Activated CD4-positive, alpha-beta T cell treated with anti-CD3 and anti-CD28 coated beads, Interleukin-2, amount 10 ng/mL, durations not matched to agents 7 days and 5 days (primary cell): ENCODE measurements at places on chromosomes 3 and 15.

DNA sequence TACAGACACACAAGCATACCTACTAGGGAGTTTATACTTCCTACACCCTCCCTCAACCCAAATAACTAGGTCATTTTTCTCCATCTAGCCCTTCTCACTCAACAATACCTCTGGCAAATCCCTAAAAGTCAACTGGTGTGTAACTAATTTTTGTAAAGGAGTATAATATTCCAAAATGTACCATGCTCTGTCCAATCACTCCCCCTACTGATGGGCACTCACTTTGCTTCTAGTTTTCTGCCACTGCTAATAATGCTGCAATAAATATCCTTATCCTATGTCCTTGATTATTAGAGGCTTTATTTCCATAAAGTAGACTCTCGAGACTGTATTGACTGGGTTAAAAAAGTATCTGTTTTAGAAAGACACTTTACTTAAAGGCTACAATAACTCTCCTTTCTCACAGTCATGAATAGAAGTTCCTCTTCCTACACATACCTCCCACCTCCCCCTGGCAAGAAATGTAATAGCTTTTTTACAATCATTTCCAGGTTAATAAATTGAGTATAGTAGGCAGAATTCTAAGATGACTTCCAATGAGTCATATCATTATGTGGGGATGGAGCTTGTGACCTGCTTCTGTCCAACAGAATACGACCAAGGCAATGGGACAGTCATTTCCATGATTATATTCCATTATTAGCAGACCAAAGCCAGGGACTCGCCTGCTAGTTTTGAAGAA lies 30.0 kb downstream of the SHQ1 start:
- DNase-seq, result no peak

DNA sequence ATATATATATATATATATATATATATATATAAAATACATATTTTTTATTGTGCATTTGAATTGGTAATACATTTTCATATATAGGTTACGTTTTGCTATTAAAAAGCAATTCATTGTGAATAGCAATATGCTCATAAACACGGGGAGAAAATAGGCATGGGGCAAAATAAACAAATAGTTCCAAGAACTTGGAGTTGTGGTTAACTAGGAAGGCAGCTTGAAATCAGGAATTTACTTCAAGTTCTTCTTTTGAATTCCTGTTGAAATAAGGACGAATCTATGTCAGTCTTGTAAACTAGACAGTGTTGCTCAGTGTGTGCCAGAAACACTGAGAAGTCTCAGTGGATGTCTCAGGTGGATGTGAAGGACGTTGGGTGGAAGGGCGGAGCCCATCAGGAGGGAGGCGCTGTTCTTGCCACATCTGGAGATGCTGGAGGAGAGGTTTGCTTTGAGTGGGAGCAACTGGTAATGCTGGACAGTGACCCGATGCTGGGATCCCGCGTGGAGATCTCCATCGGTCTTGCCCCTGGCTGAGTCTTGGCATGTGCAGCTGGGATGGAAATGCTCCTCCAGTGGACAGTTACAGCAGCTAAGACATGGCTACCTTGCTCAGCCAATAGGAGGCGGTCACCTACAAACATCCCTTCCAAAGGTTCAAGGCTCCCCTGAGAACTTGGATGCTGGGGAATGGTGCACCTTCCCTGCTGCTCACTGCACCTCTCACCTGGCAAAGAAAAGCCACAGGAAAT lies 2.5 kb downstream of the IL16 start:
- DNase-seq, result no peak

DNA sequence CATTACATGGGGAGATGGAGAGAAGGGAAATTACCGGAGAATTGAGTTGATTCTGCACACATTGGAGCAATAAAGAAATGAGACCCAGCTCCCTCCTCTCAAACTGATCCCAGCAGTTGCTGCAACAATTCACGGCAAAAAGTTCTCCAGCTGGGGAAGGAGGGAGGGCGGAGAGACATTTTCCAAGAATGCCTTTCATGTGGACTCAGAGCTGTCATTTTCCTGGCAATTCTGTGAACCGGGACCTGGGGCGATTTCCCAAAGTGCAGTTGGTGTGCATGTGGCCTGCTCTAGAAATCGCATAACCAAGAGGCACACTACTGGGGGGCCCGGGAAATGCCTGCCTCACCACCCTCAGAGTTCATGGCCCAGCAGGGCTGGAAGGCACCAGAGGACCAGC lies 48.7 kb upstream of the IREB2 start:
- no peak for DNase-seq

- DNase-seq, result no peak
Observed at GRCh38 chr3:46544771-46545503, 21.2 kb downstream of the LRRC2 start.

GRCh38 chr15:38626443-38627050 lies 61.9 kb upstream of the RASGRP1 start:
- no peak for DNase-seq

DNA sequence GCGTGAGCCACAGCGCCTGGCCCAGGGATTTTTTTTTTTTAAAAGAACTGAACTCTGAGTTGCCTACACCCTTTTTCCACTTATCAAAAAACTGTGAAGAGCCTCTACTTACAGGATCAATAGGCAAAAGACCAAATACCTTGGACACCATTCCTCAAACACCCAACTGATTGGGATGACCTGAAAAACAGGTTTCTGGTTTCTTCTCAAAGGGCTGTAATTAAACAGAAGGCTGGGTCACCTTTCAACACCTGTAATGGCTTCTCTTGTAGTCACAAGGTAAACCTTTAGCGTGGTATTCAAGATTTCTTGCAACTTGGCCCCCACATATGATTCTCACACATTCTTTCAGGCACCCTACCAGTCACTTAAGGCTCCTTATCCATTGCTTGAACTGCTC lies 38.4 kb upstream of the PLXND1 start:
- DNase-seq, result no peak

- peak; percentile 30 for DNase-seq
Observed at GRCh38 chr15:100131321-100132224, 210.2 kb downstream of the ADAMTS17 start.

- no peak for DNase-seq
Observed at GRCh38 chr15:69232144-69232543, 66.6 kb upstream of the PAQR5 start.

DNA sequence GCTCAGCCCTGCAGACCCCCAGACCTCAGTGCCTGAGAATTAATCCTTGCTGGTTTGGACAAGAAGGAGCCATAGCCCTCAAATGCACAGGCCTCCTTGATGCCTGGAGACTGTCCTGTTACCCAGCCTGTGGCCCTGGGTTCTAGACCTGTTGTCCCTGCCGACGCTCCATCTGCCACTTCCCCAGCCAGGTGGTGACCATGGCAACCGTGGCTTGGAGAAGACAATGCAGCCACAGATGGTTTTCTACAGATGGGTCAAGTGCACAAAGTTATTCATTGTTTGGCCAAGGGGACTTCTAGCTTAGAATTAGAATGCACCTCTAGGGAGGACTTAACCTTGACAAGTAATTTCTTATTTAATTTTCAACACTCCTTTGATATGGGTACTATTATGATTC lies 297.1 kb downstream of the UACA start:
- DNase-seq, result no peak

GRCh38 chr3:16337856-16338540 lies 73.0 kb downstream of the OXNAD1 start:
- DNase-seq, result peak; percentile 69

DNA sequence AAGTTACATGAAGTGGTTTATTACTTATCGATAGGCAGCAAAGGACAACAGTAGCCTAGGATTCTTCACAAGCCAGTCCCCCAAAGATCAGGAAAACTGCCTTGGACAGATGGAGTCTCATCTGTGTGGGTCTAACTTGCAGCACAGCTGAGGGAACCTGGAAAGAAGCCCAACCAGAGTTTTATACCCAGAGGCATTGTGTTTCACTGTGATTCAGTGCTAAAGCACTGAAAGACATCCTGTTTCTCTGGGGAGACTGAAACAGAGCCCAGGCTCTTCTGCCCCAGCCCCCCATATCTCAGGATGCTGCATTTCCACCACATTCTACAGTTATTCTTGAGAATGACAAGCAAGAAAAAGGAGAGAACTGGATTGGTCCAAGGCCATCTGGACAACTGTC lies 48.2 kb upstream of the PYDC2 start:
- no peak for DNase-seq

DNA sequence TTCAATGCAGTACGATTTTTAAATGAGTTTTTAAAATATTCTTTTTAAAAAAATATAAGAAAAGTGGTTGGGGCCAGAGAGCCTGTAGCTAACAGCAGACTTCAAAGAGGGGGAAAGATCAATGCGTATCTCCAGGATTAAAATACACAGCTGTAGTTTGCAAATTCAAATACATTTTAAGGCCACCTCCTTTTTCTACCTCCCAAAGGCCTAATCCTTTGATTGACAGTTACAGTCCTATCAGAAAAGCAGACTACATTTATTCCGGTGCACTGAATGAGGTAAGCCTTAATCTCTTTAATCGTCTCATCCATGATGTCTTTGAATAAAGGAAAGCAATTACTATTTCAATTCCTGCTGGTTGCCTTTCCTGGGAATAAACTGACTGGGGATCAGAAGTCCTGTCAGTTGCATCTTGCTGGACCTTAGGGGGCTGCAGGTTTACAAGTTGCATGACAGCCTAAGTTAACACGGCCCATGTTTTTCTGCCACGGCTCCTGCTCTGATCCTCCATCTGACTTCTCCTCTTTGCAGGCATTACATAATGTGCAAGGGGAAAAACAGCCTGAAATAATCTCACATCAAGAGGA lies 51.7 kb downstream of the CADPS start:
- no peak for DNase-seq

- no peak for DNase-seq
Observed at GRCh38 chr3:141071681-141072260, 20.6 kb downstream of the SPSB4 start.

- DNase-seq, result no peak
Observed at GRCh38 chr3:56590814-56591213, 33.8 kb downstream of the CCDC66 start.

- no peak for DNase-seq
Observed at GRCh38 chr3:187223799-187224198, 26.5 kb downstream of the RTP1 start.

- no peak for DNase-seq
Observed at GRCh38 chr15:74209997-74210671, 7.5 kb upstream of the STRA6 start.

GRCh38 chr3:192494174-192494573 lies 233.2 kb downstream of the FGF12 start:
- DNase-seq, result no peak

DNA sequence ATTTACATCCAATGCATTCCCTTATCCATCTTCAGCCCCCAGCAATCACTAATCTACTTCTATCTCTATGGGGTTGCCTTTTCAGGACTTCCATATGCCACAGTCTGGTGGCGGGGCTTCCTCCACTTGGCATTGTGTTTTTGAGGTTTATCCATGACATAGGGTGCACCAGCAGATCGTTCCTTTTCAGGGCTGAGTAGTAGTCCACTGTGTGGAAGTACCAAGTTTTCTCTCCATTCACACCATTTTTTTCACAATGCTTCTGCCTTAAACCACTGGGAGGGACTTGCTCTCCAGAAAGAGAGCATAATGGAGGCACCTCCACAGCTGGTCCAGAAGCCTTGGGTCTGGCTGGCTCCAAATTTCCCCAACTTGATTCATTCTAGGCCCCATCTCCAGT lies 144.0 kb upstream of the IQSEC1 start:
- DNase-seq, result no peak

- DNase-seq, result peak; percentile 56
Observed at GRCh38 chr3:170414202-170414663, 4.4 kb upstream of the CLDN11 start.

GRCh38 chr15:78676424-78677110 lies 35.6 kb upstream of the CHRNB4 start:
- no peak for DNase-seq

GRCh38 chr3:2029559-2029958 lies 69.1 kb upstream of the CNTN4 start:
- no peak for DNase-seq
